Posterior vena cava (tissue), 2 donors: ENCODE measurements at places on chromosomes 11 and 22.

GRCh38 chr11:129146191-129146590 lies 45.9 kb downstream of the ARHGAP32 start:
- DNase-seq: no peak

DNA sequence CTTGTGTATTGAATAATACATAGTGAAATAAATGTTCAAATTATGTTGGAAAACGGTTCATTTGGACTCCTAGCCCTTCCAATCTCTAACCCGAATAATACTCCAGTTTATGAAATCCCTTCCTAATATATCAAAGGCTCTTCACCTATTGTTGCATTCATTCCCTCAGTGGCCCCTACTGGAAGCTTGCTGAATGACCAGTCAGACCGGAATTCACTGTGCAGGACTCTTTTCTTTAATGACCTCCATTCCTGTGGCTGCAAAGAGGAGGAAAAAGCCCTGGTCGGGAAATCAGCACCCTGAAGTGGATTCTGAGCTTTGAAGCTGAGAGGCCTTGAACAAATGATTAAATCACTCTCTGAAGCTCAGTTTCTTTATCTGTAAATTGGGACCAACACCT lies 19.1 kb upstream of the RCN1 start:
- no peak for DNase-seq

DNA sequence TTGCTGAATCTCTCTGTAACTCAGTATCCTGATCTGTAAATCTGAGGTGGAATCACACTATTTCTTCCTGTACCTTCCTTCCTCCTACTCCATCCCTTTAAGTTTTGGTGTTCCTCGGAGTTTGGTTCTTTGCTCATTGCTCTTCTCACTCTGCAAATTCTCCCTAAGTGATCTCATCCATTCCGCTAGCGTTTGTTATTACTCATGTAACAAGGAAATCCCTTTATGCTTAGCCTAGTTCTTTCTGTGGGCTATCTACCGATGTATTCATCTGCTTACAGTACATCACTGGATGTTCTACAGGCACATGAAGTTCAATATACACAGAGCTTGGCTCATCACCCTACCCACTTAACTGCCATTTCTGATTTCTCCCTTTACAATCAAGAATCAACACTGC lies 1.6 kb upstream of the CEP295 start:
- DNase-seq: no peak

- DNase-seq: no peak
These were observed 52.8 kb downstream of the MYH9 start for GRCh38 chr22:36334821-36335603.

- DNase-seq: no peak
These were observed 121.8 kb upstream of the SESN3 start for GRCh38 chr11:95352733-95353346.

- no peak for DNase-seq
These were observed 19.8 kb downstream of the TTC12 start for GRCh38 chr11:113334183-113334582.

DNA sequence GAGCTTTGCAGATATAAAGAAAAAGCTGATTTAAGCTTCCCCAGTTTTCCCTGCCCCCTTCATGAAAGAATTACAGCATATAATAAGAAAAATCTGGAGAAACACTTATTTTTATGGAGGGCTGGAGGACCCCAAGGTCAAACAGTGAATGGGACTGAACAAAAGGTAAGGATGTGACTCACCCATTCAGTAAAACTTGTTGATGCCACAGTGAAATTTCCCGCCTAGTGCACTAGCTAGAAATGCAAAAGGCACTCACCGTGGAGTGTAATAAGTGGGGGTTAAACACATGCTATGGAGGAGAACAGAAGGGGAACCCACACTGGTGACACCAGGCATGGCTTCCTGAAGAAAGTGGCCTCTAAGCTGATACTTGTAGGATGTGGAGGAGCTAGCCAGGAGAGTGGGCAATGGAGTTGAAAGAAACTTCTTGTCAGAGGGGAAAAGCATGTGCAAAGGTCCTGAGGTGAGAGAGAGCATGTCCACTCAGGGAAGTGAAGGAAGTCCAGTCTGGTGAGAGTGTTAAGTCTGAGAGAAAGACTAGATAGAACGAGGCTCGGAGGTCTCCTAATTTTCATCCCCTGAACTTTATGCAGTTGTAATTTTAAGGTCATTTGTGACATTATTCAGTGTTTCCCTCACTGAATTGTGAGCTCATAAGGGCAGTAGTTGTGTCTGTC lies 77.1 kb downstream of the MIAT start:
- DNase-seq: no peak

GRCh38 chr11:31262761-31263160 lies 106.8 kb downstream of the DCDC1 start:
- DNase-seq: no peak

DNA sequence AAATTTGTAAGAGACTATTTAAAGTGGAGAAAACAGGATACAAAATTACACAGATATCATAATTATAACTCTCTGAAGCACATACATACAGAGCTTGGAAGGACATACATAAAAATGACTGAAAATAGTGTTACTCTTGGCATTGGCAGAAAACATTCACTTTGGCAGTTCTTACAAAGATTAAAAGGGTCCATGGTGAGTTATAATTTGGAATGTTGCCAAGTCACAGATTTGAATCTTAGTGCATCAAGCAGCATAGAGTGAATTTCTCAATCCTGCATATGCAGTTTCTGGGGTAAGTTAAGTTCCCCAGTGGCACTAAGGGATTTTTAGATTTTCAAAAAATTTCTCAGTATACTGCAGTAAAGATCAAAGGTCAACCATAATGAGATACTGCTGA lies 115.9 kb downstream of the CCDC81 start:
- no peak for DNase-seq

DNA sequence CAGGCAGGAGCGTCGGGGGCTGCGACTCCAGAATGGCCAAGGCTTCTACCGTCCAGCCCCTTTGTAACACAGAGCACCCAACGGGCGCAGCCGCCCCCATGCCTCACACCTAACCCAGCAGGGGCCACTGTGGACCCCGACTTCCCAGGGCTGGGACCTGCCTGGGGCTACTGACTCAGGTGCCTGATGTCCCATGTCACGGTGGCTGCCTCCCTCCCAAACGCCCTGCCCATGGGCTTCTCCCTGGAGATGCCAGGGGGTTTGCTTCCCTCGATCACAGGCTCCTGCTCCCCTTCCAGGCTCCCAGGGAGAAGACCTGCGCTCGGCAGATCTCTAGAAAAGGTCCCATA lies 84.0 kb downstream of the MYEOV start:
- DNase-seq: no peak

DNA sequence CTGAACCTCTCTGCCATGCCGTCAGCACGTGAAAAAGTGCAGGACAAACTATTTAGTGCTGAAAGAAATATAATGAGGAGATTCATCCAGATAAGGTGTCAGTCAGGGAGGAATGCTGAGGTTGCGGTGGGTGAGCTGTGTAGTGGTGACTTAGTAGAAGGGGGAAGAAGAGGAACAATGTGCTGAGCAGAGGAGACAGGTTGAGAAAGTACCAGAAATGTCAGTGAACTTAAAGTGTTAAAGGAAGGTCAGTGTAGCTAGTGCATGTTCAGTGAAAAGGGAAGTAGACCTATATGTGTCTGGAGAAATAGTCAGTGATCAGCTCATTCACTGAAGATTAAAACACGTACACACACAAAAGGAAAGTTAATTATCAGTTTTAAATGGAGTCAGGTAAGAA lies 237.6 kb upstream of the CCDC179 start:
- DNase-seq: no peak

DNA sequence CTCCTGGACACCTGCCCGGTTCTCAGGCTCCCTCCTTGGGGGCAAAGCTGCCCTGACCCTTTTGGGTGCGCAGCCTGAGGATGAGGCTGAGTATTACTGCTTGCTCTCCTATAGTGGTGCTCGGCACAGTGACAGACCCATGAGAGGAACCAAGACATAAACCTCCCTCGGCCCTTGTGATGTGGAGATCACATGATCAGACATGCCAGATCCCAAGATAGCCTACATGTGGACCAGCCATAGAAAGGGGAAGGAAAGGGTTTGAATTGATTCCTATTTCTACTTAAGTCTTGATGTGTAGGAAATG lies 125.3 kb downstream of the VPREB1 start:
- no peak for DNase-seq

DNA sequence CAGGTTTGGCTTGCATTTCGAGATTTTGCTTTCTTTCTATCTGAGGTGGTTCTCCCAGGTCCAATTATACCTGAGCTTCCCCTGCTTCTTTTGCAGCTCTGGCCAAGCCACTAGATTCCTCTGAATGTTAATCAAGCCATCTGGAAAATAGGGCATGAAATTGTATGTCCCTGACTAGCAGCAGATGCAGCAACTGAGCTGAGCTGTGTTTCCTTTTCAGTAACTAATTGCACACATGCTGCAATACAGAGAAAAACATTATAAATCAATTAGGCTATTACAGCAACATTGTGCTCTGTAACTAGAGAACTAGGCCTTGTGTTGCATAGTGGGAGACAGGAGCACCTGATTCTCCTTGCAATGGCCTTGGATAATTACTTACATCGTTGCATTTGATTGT lies 408.3 kb downstream of the ETS1 start:
- DNase-seq: no peak

- no peak for DNase-seq
These were observed 37.1 kb downstream of the BCR start for GRCh38 chr22:23217171-23218052.

DNA sequence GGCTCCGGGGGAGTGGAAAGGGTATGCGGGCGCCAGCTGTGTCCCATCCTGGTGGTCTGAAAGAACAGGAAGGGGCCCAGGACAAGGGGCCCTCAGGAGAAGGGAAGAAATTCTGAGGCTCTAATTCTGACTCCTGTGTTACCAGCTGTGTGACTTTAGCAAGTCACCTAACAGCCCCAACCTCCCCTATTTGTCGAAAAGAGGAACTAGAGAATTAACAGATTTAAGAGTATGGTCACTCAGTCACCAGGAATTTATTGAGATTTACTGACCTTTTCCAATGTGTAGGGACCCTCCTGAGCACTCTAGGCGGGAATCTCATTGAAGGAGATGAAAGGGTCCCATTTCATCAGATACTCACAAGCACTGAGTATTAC lies 14.6 kb downstream of the RPS6KA4 start:
- no peak for DNase-seq

DNA sequence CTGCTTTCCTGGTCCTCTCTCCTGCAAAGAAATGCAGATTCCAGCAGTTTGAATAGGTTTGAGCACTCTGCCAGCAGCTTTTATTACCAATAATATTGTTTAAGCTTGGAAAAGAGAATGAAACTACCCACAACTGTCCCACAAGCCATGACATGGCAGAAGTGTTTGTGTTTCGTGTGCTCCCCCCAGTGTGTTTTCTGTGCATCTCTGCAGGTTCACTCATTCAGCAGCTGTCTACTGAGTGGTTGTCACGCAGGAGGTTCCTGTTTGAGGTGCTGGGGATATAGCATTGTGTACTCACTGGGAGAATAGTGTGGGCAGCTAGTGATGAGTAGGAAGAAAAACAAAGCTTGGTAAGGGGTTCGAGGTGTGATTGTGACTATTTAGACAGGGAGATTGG lies 55.3 kb upstream of the SUSD2 start:
- no peak for DNase-seq

DNA sequence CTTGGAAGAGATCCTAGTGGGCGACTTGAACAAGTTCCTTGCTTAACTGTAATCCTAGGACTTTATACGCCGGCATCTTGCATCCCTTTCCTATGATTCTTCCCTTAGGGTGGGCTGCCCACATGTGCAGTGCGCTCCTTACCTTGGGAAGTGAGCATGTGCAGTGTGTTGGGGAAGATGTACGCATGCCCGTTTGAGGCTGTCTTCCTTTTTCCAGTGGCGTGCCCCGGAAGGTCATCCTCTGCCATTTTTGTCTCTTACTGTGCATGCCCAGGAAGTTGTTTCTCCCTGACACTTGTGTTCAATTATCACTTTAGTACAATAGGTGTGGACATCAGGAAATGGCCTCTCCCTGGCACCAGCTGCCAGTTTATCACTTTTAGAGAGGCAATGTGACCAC lies 936.5 kb downstream of the TBC1D22A start:
- DNase-seq: no peak
